ENCODE measurements at places on chromosomes 1 and 21.

GRCh38 chr1:30603081-30603858, 120.1 kb downstream of the MATN1 start:
- no peak for DNase-seq

- no peak for DNase-seq
Measured at GRCh38 chr1:58183286-58183685, 363.2 kb downstream of the OMA1 start.

DNA sequence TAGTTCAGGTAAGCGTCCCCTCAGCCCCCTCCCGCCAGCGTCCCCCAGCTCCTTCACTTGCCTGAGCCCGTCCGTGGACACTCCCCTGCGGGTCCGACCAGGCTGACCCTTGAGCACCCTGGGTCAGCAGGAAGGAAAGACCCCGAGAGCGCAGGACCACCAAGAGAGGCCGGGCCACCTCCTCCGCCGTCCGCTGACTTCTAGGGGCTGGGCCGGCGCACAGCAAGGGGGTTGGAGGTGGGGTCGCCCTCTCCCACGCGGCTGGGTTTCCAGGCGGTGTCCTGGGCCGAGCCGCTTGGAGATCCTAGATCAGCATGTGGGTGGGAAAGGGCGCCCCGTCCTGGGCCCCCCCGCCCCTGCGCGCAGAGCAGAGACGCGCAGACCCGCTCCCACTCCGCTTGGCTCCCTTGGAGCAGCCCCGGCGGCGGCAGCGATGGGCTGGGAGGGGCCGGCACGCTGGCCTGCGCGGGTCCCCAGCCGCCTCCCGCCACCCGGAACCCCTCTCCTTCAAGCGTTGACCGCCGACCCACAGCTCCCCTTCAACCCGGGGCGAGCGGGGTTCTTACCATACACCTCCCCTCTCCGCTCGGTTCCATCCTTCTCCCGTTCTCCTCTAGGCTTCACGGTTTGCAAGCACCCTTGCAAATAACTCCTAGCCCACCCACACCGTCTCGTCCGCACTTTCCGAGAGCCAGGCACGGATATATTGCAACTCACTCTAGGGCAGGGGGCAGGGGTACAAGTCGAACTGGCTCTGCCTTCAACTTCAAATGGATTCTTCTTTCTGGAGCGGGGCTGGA, 7.5 kb downstream of the KNCN start:
- DNase-seq = no peak

DNA sequence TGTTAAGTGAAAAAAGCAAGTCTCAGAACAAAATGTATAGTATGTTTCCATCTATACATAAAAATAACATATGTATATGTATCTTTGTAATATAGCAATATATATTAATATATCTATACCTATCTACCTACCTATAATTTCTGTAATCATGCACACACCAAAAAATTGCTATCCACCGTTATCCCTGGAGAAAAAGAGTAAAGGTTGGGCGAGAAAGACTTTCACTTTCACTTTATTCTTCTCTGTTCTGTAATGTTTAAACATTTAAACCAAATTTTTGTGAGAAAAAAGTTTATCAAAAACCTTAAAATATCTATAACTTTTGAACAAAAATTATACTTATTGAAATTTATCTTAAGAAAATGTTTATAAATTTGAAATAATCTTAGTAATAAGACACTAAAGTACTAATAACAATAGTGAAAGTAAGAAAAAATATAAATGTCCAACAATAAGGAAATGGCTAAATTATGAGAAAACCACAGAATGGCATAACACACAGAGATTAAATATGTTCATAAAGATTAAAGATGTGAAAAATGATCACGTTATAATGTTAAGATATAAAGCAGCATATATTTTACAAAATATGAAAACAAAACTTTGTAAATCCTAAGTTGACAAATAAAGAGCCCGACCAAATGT, 74.0 kb upstream of the LRRC53 start:
- DNase-seq = no peak

GRCh38 chr1:40897513-40897912, 35.4 kb upstream of the CITED4 start:
- DNase-seq = no peak

- no peak for DNase-seq
Measured at GRCh38 chr1:84363019-84363418, 35.3 kb upstream of the DNASE2B start.

- DNase-seq = no peak
Measured at GRCh38 chr1:208807446-208808127, 563.4 kb upstream of the PLXNA2 start.

DNA sequence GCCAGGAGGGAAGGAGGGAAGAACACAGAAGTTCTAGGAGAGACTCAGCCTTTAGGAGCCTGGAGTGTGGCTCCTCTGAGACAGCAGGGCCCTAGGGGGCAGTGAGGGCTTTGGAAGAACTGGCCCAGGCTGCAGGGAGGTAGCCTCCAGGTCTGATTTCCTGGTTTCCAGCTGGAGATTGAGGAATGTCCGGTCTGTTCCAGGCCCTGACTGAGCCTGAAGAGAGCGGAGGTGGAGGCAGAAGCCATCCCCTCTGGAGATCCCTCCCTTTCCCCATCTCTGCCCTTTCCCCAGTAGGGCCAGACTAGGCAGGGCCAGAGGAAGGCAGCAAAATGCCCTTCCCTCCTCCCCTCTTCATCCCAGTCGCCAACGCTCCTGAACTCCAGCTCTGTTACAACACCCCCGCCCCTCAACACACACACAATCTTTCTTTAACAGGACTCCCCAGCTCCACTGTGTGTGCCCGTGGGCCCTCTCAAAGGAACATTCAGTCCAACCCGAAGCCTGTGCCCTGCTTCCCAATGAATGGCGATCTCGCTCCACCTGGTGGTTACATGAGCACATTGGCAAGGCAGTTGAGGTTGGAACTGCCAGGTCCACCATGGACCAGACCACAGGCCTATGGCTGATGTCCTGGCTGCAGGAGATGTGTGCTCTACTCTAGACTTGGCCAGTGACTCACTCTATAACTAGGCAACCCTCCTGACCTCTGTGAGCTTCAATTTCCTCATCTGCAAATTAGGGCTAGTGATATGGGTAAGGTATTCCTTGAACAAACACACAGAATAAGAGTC, 32.0 kb downstream of the MAP7D1 start:
- DNase-seq = peak; percentile 70

GRCh38 chr1:47434051-47434842, 3.6 kb upstream of the FOXD2 start:
- DNase-seq = no peak

GRCh38 chr1:56496158-56496557, 83.2 kb downstream of the PLPP3 start:
- DNase-seq = no peak

GRCh38 chr1:47616036-47616435, 178.2 kb downstream of the FOXD2 start:
- no peak for DNase-seq

GRCh38 chr1:182910143-182910542, 42.8 kb downstream of the SHCBP1L start:
- DNase-seq = no peak

DNA sequence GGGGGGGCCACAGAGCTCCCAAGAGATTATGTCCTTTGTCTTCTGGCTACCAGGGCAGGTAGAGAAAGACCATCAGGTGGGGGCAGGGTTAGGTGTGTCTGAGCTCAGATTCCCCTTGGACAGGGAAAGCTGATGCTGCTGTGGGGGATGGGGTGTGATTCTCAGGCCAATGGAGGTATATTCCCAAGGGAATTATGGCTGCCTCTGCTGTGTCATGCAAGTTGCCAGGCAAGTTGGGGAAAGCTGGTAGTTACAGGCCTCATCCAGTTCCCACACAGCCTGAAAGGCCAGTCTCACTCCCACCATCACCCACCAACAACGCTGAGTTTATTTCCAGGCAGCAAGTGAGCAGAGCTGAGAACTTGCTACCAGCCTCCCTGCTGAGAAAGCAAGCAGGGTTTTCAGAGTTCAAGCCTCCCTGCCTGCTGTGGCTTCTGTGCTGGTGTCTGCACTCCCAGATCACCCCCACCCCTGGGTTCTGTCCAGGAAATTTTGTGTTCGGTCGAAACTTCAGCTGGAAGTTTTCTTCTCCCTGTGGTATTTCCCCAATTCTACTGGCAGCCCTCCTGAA, 21.3 kb downstream of the IFI16 start:
- DNase-seq = no peak

DNA sequence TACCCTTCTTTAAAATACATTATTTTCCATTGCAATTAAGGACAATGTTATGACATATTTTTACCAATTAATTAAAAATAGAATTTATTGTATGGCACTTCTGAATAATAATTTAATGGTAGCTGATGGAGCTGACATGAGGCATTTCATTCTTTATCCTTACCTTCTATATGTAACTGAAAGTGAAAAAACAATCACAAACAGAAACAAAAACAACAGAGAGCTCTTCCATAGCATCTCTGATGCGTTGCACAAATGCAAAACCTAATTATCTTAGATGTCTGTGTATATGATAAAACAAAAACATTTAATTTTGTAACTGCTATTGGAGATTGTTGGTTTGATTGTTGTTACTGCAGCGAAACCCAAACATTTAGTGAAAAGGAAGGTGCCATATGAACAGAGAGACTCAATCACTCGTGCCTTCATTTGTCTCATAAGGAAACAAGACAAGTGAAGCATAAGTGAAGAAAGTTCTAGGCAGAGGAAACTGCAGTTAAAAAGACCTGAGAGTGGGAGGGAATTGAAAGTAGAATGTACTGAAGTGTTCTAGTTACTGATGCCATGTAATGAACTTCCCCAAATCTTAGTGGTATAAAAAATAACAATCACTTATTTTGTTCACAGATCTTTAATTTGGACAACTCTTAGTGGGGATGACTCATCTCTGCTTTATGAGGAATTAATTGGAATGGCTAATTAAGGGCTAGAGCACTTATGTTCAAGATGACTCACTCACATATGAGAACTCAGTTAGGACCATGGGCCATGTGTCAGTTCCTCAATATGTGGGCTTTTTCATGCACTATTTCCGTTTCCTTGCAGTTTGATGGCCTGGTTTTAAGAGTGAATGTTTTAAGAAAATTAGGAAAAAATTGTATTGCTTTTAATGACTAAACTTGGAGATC, 245.0 kb upstream of the OLFM3 start:
- no peak for DNase-seq

GRCh38 chr1:52268372-52268771, 97.6 kb downstream of the CC2D1B start:
- no peak for DNase-seq

- no peak for DNase-seq
Measured at GRCh38 chr1:232218955-232219865, 410.7 kb downstream of the SIPA1L2 start.

DNA sequence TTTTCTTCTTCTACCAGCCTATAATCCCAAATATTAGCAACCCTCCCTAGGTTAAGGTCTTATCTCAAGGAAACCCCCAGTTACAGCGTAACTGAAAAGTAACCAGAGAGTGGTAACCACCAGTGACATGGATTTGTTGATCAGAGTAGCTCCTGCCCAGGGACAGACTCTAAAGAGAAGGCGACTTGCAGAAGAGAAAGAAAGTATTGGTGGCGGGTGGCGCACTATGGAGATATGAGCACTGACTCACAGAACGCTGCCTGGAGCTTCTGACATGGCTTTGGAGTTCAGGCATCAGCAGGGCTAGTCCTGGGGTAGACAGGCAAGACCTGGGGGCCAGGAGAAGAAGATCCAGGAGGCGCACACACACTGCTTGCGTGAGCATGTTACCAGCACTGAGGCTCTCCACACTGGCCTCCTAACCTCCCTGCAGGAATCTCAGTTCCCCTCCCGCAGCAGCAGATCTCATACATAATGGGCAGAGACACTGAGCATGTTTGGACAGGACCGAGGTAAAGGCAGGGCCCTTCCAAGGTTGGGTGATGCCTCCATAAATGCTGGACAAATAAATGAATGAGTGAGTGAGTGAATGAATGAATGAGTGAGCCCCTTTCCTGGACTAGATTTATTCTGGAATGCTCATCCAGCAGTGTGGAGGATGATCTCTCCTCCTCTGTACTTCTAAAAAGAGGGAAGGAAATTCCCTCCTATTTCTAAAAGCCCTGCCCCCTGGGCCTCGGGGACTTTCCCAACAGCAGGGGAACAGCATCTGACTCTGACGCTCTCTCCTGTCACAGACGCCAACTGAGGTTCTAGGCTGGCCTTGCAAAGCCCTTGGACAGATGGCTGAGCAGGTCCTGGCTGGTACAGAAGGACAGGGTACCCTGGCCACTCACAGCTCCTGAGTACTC, 175.5 kb downstream of the CLIC6 start:
- DNase-seq = no peak

- DNase-seq = no peak
Measured at GRCh38 chr1:85894651-85895050, 186.4 kb upstream of the ZNHIT6 start.

DNA sequence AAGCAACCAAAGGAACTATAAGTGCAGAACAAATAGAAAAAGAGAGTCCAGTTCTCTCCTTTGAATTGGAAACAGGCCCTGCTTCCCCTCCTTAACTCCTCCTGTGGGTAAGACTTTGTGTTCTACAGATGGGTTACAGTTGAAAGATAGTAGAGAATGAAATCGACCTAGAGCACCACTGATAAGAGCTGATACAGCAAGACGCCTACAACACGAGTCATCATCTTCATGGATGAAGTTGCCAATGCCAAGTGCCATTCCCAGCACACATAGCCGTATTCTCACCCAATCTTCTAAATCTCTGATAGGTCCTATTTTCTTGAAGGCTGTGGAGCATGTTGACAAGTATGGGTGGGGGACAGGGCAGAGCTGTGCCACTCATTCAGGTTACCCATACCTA, 99.8 kb upstream of the CAMK1G start:
- DNase-seq = no peak

- no peak for DNase-seq
Measured at GRCh38 chr1:147241934-147242448, 493 bp upstream of the CHD1L start.

GRCh38 chr1:43430831-43431230, 22.9 kb downstream of the HYI start:
- DNase-seq = no peak

DNA sequence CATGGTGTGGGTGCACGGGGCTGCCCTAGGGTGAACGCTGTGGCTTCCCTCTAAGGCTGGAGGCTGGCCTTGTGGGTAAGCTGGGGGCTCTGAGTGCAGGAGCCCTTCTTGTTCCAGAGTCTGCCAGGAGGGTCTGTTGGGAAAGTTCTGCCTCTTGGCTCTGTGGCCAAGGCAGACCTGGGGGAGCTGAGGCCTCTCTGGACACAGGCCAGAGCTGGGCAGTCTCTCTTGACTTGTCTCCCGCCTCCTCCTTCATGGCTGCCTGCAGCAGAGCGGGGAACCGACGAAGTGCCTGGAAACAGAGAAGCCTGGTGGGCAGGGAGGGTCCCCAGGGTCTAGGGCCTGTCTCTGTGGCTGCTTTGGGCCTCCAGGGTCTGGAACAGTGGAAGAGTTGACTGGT, 30.3 kb upstream of the PEX10 start:
- DNase-seq = no peak

DNA sequence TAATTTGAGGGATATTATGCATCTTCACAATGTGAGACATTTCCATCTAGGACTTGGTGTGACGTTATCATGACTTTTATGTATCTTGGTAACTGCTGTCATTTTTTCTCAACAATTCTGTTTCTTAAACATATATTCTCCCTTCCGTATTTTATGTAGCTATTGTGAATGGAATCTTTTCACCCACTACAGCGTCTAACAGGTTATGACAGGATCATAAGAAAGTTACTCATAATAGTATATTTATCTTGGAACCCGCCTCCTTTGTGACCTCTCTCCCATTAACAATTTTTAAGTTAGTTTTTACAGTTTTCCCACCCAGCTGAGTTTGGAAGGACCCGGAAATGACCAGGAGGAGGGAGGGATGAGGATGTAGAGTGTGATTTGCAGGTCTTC, 6.8 kb upstream of the DMRTA2 start:
- no peak for DNase-seq

GRCh38 chr21:33950431-33951079, 35.0 kb upstream of the ATP5PO start:
- DNase-seq = no peak
